ENCODE measurements at places on chromosomes 6 and 20.

DNA sequence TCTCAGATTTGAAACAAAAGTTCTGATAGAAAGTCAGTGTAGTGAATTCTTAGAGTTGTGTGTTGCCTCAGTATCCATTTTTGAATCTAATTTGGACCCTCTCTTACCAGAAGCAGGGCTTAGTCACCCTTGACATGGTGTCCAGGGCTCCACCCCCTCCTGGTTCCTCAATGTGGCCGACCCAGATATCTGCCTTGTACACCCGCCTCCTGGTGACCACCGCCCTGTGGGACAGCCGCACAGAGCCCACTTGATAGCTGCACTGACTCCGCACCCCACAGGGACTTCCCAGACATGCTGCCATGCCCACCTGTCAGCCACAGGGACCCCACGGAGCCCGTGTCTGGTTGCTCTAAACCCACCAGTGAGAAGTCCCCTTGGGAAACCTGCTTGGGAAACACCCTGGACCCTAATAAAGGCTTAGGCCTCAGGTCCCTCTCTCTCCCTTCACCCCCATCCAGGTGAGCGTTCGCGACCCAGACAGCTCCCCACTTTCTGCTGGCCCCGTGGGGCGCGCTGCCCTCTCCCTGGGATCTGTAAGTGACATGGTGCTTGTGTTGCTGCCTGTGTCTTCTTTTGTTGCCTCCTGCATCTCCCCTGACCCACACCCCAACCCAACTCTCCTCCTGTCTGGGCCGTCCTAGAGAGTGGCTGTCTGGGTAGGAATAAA lies 47.2 kb upstream of the SYNDIG1 start:
- DNase-seq: no peak

- no peak for DNase-seq
These were observed 1.6 kb upstream of the NPBWR2 start for GRCh38 chr20:64108731-64109681.

DNA sequence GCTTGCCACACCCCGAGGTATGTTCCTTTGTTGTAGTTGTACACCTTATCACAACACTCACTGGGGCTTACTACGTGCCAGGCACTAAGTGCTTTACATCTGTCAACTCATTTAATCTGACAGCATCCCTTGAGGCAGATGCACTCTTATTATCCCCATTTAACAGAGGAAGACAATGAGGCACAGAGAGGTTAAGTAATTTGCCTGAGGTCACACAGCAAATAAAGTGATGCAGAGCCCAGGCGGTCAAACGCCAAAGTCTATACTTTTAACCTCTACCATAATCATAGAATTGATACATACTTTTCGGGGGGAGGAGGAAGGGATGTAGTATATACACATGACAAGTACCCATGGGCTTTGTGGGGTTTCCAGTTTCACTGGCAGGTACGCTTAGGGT lies 37.7 kb downstream of the MDFI start:
- no peak for DNase-seq

DNA sequence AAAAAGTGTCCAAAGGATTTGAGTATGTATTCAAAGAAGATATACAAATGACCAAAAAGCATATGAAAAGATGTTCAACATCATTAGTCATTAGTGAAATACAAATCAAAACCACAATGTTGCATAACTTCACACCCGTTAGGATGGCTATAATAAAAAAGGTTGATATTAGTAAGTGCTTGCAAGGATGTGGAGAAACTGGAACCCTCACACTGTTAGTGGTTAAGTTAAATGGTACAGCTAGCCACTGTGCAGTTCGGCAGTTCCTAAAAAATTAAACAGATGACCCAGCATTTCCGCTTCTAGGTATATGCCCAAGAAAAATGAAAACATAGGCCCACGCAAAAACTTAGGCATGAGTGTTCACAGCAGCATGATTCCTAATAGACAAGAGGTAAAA lies 38.6 kb downstream of the IBTK start:
- DNase-seq: no peak

DNA sequence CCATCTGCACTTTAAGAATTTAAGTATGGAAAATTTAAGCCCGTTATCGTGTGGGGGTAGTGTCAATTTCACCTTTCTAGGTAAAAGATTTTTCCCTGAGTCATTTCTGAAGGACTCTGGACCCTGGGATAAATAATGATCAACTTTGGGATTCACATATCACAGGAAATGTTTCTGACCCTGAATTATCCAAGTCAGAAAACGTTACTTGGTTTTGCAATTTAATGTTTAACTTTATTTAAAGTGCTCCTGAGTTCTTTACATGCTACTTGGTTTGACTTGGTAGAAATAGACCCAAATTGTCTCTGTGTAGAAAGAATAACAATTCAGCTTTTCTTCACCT lies 1.5 kb upstream of the SLC17A3 start:
- no peak for DNase-seq

DNA sequence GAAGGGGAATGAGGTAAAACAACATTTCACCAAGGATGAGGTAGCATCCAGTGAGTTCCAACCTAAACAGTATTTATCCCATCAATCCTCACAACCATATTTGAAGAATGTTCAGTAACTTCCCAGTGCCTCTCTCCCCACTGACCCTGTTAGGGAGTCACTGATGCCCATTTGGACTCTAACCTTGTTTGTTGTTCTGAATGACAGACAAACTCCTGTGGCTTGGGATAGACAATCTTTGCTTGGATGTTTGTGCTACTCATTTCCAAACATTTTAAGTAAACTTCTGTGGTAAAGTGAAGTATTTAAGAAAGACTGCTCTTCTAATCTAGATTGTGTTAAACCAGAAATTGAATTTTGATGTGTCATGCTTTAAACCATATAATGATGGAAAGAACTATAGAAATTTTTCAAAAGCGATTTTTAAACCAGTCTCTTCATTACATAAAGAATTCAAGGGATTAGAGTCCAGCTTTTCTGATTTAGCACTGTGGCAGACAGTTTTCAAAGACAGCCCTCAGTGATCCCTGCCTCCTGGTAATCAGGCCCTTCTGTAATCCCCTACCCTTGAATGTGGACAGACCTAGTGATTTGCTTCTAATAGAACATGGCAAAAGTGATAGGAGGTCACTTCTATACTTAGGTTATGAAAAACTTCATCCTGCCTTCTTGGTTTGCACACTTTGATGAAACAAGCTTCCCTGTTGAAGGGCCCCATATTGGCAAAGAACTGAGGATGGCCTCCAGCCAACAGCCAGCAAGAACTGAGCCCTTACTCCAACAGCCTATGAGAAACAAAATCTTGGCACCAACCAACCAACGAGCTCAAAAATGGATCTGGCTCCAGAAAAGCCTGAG lies 191.6 kb downstream of the DST start:
- DNase-seq: no peak

DNA sequence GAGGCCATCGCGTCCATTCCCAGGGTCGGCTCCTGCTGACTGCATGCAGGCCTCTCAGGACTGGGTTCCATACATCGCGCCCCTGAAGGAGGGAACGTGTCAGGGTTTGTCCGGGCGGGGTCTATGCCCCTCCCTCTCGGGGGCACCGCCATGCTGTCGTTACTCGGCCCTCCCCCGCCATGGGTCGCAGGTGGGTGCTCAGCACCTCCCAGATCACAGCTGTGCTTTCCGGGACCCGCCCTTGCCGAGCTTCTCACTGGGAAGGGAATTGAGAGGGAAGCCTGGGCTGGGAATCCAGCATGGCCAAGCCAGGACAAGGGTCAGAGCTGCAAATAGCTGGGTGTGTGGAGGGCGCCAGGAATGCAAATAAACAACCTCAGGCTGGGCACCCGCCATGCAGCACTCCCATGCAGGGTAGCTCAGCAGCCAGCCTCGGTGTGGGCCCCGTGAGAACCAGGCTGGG lies at the start of gene FRMD1:
Gene FRMD1 (minus strand): TSS at position 270 of the 463 bp plus-strand sequence. CDS start 118 bp downstream, at position 152.
- DNase-seq: no peak

DNA sequence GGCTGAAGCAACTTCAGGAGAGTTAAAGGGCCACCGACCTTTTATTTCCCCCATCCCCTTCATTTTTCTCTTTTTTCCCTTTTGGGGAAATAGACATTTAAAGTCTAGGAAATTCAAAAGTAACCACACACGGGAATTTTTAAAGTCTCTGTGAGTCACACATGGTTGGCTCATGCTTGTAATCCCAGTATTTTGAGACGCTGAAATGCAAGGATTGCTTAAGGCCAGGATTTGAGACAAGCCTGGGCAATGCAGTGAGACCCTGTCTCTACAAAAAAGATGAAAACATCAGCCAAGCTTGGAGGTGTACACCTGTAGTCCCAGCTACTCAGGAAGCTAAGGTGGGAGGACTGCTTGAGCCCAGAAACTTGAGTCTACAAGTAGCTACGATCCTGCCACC lies 34.2 kb downstream of the KATNA1 start:
- DNase-seq: no peak

GRCh38 chr20:52482044-52482443 lies 290.5 kb upstream of the ZFP64 start:
- DNase-seq: no peak

GRCh38 chr6:131802347-131802746 lies 5.5 kb upstream of the ENPP1 start:
- DNase-seq: no peak

DNA sequence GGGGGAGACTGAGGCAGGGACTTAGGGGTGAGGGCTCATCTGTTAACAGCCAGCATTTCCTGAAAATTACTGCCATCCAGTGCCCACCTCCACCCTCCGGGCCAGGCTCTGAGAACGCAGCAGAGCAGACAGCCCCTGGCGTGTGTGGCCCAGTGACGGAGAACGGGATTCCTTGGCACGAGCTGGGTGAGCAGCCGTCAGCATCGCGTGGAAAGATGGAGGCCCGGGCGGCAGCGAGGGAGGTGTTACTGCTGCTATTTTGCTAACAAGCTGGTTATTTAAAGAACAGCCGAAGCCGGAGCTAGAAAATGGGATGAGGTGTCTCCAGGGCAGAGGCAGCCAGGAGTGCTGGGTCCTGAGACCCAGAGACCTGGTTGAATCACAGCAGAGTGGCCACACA lies 62.7 kb downstream of the DLGAP4 start:
- DNase-seq: no peak

DNA sequence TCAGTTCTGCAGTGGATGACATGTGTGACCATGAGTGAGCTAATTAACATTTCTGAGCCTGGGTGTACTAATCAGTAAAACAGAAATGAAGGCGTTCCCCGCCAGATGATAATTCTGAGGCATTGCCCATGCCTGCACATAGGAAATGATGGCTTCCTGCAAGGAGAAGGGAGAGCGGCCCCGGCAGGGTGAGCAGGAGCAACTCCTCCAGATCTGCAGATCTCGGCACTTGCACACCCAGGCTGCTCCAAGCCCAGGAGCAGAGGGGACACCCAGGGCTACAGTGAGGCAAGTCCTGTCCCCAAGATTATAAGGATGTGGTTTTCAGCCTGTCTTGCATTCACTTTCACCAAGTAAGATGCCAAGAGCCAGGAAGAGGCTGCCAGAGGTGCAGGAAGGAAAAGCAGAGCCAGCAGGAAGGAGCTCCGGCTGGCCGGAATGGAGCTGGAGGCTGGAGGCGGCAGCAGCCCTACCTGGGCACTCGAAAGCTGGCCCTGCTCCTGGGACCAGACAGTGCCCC lies 177.5 kb upstream of the CST7 start:
- DNase-seq: no peak

- no peak for DNase-seq
These were observed 5.0 kb downstream of the COL21A1 start for GRCh38 chr6:56242346-56242745.

GRCh38 chr6:148035806-148036390 lies 306.7 kb upstream of the SASH1 start:
- DNase-seq: no peak

- DNase-seq: no peak
These were observed 383.5 kb downstream of the FRK start for GRCh38 chr6:115677198-115677597.

- DNase-seq: no peak
These were observed 39.5 kb downstream of the CITED2 start for GRCh38 chr6:139334806-139335446.

DNA sequence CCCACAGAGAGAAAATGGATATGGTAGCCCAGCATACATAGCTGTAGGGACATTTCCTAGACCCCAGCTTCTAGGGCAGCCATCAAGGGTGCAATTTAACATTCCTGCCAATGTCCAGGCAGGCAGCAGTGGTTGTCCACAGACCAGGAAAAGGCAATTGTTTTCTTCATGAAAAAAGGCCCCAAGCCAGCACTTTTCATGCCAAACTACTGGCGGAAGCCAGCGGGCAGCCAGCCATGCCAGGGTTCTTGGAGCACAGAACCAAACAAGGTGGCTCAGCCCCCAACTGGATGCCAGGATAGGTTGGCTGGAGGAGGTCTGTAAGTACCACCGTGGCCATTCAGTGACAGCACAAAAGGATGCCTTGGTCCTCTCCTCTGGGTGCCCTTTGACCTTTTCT lies 94.6 kb downstream of the BANF2 start:
- DNase-seq: no peak

DNA sequence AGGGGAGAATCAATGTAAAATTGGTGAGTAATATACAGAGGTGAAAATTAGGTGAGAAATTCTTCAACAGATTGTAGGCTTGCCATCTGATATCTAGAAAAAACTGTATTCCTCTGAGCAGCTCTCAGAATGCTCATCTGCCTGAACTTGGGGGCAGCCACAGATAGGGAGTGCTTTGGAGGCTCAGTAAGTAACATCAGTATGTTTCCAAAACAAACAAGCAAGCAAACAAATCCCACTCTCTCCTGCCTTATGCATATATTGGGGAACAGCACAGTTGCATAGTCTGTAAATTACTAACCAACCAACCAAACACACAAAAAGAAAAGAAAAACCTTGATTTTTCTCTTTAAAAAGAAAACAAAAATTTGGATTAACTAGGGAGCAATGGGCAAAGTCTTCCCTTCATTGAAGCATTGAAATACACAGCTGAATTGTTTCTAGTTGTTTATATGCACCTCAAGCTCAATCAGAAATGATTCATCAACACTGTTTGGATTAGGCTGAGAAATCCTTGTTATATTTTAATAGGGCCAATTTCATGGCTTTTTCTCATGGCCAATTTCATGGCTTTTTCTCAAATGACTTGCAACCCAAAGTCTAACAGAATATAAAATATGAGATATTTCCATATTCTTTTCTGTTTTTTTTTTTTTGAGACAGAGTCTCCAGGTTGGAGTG lies 50.1 kb upstream of the DEK start:
- no peak for DNase-seq

DNA sequence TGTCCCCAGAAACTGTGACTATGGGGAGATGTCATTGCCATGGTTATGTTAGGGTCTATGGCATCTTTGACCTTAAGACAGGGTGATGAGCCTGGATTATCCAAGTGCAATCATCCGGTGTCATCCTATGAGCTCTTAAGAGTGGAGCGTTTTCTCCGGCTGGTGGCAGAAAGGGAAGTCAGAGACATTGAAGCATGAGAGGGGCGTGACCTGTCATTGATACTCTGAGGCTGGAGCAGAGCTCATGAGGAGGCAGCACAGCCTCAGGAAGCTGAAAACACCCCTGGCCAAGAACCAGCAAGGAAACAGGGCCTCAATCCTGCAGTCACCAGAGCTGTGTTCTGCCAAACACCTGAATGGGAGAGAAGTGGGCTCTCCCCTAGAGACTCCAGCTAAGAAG lies 59.6 kb downstream of the ANKRD60 start:
- no peak for DNase-seq
